NT2/D1 (cell line): ENCODE measurements at places on chromosomes 5 and 9.

- DNase-seq = no peak
These were observed 90.6 kb downstream of the FBXO4 start for GRCh38 chr5:42015681-42016080.

DNA sequence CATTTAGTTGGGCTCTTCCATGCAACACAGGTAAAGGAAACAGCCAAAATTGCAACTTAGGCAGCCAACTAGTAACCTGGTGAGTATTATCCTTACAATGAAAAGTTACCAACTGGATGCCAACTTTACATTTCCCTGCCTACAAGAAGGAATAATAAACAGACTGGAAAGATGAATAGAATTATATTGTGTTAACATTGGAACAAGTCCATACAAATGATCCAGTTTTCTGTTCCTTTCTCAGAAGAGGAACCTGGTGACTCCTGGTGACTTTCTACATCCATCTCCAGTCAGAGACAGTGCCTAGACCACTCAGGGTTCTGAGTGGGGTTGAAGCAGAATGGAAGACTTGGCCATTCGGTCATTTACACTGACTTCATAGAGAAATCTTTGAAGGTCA, 20.6 kb downstream of the MARCHF3 start:
- DNase-seq = no peak

DNA sequence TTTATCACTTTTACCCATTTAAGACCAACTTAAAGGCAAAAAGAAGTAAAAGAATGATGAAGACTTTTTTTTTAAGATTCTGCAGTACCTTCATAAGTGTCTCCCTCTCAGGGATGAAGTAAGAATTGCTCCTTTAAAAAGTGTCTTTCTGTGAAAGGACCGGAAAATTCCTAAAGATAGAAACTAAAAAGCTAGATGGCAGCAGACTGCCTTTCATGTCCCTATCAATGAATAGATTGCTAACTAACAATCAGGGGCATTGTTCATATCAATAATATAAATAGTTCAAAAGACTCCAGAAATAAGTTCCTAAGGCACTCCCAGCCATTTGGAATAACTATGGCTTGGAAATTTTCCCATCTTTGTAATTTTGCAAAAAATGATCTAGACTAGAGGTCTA, 558.0 kb downstream of the PDE4D start:
- no peak for DNase-seq

DNA sequence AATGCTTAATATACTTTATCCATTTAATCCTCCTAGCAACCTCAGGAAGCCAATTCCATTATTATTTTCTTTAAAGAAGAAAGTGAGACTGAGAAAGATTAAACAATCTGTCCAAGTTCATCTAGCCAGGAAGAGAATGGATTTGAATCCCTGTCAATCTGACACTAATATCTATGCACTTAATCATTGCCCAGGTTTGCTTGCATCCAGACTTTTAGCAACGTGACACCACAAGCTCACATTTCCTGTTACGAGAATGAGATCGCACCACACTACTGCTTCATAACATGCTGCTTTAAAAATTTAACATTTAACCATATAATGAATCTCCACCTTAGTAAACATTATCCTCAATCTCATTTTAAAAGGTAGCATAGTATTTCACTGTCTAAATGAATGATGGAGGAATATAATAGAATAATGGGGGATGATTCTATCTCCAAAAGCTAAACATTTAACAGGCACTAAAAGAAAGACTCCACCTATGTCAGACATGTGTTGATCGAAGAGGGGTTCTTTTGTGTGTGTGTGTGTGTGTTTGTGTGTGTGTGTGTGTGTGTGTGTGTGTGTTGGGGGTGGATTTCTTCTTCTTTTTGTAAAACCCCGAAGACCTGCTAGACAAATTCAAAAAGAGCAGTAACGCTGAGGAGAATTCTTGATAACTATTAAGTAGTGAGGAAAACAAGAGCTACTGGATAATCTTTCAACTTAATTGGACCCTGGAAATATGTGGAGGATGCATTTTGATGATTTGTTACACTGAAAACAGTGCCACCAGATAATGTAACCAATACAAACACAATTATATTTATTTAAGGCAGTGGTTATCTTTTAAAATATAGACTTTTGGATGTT, 138.7 kb upstream of the NR3C1 start:
- DNase-seq = no peak

DNA sequence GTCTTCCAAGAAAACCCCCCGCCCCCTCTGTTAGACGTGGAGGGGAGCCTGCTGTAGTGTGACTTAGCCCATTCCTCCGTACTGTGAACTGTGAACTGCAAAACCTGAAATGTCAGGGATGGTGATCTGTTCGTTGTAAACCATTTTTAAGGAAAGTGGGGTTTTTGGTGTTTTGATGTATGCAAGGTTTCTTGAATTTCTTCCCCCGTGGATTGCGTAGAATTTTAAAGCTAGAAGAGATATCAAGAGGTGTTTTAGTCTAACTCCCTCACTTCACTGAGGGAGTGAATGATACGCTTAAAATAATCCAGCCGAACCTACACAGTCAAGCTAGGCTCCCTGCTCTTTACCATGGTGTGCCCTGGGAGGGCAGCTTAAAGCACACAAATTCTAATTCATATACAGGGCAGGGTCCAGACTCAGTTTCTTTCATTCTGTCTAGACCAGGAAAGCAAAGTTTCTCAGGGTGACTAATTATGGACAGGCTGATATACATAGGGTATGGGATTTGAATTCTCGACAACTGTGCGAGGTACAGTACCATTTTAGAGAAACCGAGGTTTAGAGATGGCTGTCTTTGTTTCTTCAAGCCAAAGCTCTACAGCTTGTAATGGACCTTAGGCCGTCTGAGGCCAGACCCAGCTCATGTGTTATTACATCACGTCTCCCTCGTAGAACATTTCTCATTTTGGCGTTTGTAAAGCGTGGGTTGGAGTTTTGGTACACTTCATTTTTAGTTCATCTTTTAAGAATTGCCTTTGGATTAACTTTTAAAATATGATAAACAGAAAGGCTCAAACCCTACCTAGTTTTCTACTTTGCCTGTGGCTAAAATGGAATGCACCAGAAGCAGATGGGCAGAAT, 2.7 kb downstream of the PTGER4 start:
- no peak for DNase-seq

- DNase-seq = no peak
These were observed 127.6 kb downstream of the ST8SIA4 start for GRCh38 chr5:100775533-100775855.

- no peak for DNase-seq
These were observed 64.1 kb downstream of the ZFAND5 start for GRCh38 chr9:72300873-72301272.

DNA sequence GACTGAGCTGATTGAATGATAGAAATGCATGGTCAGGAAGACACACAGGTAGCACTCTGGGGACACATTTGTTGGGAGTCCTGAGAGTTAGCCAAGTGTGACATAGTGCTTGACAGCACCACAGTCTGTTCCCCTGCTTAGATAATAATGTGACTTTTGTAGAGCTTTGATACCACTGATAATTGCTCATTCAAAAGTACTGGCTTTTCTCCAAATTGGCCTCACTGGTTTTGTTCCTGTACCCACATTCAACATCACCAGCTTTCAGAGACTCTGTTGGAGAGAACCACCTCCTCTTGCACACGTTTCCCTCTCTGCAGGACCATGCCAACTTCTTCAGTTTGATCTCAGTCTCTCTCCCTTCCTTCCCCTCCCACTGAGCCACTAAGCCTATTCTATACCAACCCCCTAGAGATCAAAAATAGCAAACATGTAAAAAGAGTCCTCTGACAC, 52.5 kb upstream of the IL7R start:
- DNase-seq = no peak

GRCh38 chr5:50898966-50899365, 232.5 kb downstream of the PARP8 start:
- no peak for DNase-seq

DNA sequence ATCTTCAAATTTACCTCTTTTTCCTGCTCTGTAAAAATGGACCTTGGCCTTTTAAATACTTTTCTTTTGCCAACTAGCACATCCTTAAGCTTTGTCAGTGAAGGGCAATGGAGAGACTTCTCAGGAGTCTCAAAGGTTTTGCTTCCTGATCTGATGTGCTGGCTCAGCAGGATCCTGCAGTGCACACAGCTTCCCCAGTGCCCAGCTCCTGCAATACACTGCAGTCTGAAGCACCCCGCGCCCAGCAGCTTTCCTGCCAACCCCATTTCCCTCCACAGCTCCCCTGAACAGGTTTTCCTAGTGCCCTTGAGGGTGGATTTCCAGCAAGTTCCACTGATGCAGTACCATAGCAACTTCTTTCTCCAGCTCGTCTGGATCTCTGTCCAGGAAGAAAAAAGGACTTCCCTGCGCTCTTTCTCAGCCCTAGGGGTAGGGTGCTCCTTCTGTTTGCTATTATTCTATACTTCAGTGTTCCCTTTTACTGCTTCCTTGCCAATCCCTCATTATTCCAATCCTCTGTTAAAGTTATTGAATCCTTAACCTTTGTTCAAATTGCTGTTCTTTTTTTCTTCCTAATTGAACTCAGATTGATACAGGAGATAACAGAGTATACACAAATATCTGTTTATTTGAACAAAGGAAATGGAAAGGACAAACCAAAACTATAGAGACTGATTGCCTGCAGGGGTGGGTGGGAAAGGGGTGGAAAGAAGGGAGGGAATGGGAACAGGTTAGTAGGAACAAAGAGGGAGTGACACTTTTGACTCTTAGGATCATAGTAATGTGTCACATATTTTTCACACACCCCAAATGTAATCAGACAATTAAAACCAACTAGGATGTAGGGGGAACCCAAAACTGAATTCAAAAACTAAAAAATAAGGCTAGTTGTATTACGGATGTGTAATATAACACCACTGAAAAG, 8.5 kb downstream of the SNAPC3 start:
- no peak for DNase-seq

DNA sequence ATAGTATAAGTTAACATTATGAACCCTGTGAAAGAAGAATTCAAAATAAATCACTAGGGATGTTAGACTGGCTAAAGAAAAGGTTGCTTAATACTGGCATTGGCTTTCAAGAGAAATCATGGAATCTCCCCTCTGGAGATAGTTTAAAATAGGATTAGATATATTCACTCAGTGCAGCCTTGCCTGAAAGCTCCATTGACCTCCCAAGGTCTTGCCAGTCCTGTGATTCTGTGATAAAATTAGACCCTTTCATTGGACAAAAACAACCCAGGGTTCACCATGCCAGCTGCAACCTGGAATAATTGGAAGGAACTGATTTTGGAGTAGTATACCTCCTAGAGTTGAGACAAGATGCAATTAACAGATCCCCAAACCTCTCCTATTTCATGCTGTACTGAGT, 588.1 kb upstream of the MEF2C start:
- no peak for DNase-seq

- DNase-seq = no peak
These were observed 273.5 kb upstream of the IRX2 start for GRCh38 chr5:3024976-3025375.

DNA sequence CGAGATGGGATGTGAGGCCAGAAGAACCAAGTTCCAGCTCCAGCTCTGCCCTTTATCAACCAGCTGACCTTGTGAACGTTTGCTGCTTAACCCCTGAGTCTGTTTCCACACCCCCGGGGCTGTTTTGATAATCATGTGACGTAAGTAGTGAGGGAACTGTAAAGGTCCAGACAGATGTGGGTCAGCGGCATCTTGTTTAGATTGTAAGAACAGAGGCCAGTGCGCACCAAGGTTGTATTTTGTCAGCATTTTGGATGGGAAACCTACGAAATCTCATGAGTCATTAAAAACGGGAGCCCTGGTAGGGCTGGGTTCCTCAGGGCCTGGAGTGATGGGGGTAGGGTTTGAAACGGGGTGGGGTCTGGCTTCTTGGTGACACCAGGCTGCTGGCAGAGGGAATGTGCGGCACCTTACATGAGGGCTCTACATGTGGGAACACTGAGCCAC, 13.8 kb upstream of the COL15A1 start:
- DNase-seq = no peak

DNA sequence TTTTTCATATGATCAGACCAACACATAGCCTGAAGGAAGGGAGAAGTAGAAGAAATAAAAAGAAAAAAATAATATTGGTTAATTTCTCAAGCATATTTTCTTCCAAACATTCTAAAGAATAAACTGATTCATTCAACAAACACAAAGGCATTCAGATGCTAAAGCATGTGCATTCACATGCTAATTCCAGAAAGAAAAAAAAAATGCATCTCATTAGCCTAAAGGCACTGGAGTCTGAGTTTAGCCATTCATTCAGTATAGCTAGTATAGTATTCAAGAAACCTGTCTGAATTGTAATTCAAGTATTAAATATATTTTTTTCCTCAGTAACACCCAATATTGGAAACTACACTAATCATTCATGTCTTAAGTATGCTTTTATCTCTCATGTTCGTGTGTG, 61.0 kb upstream of the FER start:
- no peak for DNase-seq

- DNase-seq = no peak
These were observed 78.2 kb downstream of the DOCK8 start for GRCh38 chr9:292915-293314.

DNA sequence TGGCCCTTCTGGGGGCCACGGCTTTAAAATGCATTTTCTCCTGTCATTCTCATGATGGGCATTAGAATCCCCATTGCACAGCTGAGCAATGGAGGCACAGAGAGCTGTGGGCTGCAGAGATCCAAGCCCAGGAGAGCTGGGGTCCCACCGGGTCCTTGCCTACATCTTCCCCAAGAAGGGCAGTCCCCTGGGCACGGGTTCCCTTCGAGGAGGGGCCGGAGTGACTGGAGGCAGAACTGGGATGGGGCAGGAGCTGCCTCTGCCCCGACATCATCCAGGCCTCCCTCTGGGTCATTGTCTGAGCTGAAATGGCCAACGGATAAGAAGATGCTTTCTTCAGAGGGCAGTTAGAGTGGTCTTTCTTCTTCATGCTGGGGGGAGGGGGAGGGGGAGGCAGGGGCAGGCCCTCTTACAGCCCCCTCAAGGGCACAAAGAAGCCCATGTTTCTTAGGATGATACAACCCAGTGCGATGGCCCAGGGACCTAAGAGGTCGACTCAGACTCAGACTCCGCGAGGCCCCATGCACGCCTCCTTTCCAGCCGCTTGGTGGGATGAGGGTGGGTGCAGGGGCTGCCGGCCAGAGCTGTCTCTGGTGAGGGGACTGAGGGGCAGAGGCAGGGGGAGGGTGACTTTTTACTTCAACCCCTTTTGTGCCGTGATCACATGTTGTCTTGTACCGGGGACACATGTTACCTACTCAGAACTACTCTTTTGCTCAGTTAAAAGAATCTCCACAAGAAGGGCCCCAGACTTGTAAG, 112.4 kb upstream of the IRX2 start:
- no peak for DNase-seq

DNA sequence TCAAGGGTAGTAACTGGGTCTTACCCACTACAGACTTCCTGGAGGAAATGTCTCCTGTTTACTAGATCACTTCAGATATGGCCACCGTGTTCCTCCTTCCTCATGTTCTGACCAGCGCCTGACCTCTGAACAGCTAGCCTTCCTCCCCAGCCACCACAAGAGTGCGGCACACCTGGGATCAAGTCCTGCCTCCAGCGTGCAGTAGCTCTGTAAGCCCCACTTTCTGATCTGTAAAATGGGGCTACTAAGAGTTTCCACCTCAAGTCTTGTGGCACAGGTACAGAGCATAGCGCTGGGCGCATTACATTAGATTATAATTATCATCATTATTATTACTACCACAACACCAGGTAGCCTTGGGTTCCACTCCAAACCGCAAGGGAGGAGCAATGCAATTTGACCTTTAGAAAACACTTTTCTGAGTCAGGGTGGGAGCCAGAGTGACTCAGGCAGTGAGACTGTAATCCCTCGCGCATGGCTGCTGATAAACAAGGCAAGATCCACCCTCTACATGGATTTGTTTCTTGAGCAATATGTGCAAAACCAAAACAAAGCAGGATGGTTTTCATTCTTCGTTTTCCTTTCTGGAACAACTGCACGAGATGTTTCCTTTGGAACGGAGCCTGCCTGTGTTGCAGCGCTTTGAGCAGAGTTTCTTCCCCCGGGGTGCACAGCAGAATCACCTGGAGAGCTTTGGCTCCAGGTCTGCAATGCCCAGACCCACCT, 65.0 kb upstream of the ANGPTL2 start:
- DNase-seq = no peak
